Activated CD8-positive, alpha-beta T cell treated with anti-CD3 and anti-CD28 coated beads for 36 hours (primary cell): ENCODE measurements at places on chromosomes 1 and 21. TPM values are rescaled to one million over a fixed set of nuclear protein-coding genes. Genes with fewer than 3 reads are reported as not detected.
A peak's percentile ranks its signal among the peaks of the same experiment; 100 is the strongest.

GRCh38 chr21:42421018-42421793, 17.5 kb downstream of the UBASH3A start:
- no peaks in the 10 kb centered on the region for H3K27me3 ChIP-seq
- H3K36me3 ChIP-seq: peaks cover 87% of the 10 kb centered on the region
- H3K4me1 ChIP-seq: peaks cover 92% of the 10 kb centered on the region
- peak overlapping the region; percentile 74 for H3K4me3 ChIP-seq
- peak overlapping the region; percentile 96 for H3K27ac ChIP-seq

OR2T29 gene
- not detected for total RNA-seq

DNA sequence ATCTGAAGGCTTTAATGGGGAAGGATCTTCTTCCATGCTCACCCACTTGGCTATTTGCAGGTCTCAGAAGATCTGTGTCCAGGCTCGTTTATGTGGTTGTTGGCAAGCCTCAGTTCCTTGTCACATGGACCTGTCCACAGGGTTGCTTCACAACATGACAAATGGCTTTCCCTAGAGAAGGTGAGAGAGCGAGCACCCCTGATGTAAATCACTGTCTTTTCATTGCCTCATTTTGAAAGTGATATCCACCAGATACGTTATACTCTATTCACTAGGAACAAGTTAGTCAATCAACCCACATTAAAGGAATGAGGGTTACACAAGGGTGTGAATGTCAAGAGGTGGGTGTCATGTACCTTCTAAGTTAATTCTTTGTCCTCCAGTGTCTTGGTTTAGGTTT, 433.3 kb downstream of the RPS6KC1 start:
- no peaks in the 10 kb centered on the region for H3K36me3 ChIP-seq
- no peak overlapping the region for H3K27ac ChIP-seq
- no peaks in the 10 kb centered on the region for H3K4me1 ChIP-seq

DNA sequence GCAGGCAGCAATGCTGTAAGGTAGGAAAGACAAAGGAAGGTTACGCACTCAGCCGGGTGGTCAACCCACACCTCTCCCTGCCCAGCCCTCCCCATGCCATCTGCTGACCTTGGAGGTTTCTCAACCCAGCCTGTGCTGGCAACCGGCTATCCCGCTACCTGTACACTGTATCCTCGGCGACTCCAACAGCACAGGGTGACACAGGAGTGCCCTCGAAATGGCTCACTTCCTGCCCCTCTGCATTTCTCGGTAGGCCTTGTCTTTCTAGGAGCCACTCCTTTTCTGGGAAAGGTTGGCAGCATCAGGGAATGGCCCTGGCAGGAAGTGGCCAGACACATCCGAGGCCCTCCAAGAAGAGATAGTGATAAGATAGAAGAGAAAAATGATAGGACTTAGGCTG, 124.0 kb downstream of the PROX1 start:
- H3K4me3 ChIP-seq: no peak overlapping the region
- H3K36me3 ChIP-seq: no peaks in the 10 kb centered on the region
- H3K27ac ChIP-seq: no peak overlapping the region
- no peak for DNase-seq
- peaks cover 2% of the 10 kb centered on the region for H3K27me3 ChIP-seq
- H3K4me1 ChIP-seq: no peaks in the 10 kb centered on the region

- H3K4me1 ChIP-seq: no peaks in the 10 kb centered on the region
- H3K4me3 ChIP-seq: no peak overlapping the region
- no peaks in the 10 kb centered on the region for H3K27me3 ChIP-seq
- no peak overlapping the region for H3K27ac ChIP-seq
- DNase-seq: no peak
These were observed 303.5 kb upstream of the VAMP3 start for GRCh38 chr1:7467476-7468175.

DNA sequence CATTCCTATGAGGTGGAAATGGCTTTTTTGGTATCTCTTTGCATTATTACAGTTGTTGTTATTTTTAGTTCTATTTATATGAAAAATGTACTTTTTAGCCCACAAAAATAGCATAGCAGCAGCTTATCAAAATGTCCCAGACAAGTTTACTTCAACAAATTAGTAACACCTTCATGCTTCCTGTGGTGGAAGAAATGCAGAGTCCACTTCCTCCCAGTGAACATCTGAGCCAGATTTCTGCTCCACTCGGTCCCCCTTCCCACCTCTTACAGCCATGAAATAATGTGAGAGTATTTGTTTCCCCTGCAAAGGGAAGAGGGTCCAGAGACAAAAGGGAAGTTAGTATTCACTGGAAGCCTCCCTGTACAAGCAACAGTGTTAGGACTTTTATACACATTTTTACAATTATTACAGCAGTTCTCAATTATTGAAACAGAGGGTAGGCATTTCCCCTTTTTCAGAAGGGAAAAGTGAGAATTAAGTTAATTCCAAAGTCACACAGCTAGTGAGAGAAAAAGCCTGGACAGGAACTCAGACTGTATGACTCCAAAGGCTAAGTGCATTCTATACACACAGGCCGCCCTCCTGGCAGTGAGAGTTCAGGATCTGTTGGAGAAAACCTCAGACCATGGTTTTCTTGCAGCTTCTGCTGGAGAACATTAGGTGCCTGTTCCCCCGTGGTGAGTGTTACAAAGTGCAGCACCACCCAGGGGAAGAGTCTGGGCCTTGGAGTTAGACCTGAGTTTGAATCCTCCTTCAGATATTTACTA, 126.5 kb downstream of the PBX1 start:
- H3K4me3 ChIP-seq: no peak overlapping the region
- no peaks in the 10 kb centered on the region for H3K4me1 ChIP-seq
- peaks cover 2% of the 10 kb centered on the region for H3K27me3 ChIP-seq
- no peak for DNase-seq

GRCh38 chr1:218339267-218339831, 5.8 kb upstream of the TGFB2 start:
- no peaks in the 10 kb centered on the region for H3K4me1 ChIP-seq
- H3K27ac ChIP-seq: no peak overlapping the region
- H3K27me3 ChIP-seq: peaks cover 8% of the 10 kb centered on the region
- H3K4me3 ChIP-seq: no peak overlapping the region

DNA sequence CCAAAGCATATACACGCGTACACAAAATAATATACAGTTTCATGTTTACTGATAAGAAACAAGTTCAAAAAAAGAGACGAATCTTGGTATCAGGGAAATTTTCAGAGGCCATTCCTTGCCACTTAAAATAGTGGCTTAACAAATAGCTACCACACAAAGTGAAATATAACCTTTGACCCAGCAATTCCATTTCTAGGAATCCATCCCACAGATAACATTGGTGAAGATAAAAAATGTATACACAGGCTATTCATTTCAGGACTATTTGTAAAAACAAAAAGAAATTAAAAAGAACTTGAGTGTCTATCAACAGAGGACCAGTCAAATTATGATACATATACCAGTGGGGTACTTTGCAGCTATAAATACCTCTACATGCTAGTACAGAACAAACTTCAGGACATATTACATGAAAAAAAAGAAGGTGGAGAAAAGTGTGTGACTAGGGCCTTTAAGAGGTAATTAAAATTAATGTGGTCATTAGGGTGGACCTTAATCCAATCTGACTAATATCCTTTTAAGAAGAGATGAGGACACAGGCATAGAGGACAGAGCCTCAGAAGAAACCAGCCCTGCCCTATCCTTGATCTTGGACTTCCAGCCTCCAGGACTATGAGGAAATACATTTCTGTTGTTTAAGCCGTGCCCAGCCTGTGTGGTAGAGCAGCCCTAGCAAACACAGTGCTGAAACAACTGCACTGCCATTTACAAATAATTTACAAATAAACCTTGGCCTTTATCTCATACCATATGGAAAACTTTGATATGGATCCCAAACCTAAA, 7.8 kb downstream of the UBE2G2 start:
- DNase-seq: no peak
- no peaks in the 10 kb centered on the region for H3K27me3 ChIP-seq
- peaks cover 53% of the 10 kb centered on the region for H3K36me3 ChIP-seq
- H3K4me3 ChIP-seq: no peak overlapping the region
